Natural killer cell treated with Interleukin-12 subunit alpha and Interleukin-12 subunit beta and Interleukin-15 and Interleukin-18, amount 100 ng/mL, for 72 hours (primary cell): ENCODE measurements at places on chromosomes 2 and 18. TPM values are rescaled to one million over a fixed set of nuclear protein-coding genes. Genes with fewer than 3 reads are reported as not detected.

The TOGARAM2 gene
- 7.7 TPM for total RNA-seq

The FASTKD2 gene
- 23.7 TPM for total RNA-seq

The ACMSD gene
- not detected for total RNA-seq

The ANKRD30BL gene
- not detected for total RNA-seq

The MAL gene
- total RNA-seq = 1.2 TPM

The CIDEA gene
- not detected for total RNA-seq

The TXNDC9 gene
- 40.1 TPM for total RNA-seq
